ENCODE measurements at places on chromosomes 13 and 19. TPM values are rescaled to one million over a fixed set of nuclear protein-coding genes. Genes with fewer than 3 reads are reported as not detected.

The CCL25 gene
- total RNA-seq: 1.2 TPM

The PLD3 gene
- total RNA-seq: 289 TPM

GRCh38 chr19:2653710-2654707, 48.5 kb downstream of the GNG7 start:
- DNase-seq: peak; percentile 56

DNA sequence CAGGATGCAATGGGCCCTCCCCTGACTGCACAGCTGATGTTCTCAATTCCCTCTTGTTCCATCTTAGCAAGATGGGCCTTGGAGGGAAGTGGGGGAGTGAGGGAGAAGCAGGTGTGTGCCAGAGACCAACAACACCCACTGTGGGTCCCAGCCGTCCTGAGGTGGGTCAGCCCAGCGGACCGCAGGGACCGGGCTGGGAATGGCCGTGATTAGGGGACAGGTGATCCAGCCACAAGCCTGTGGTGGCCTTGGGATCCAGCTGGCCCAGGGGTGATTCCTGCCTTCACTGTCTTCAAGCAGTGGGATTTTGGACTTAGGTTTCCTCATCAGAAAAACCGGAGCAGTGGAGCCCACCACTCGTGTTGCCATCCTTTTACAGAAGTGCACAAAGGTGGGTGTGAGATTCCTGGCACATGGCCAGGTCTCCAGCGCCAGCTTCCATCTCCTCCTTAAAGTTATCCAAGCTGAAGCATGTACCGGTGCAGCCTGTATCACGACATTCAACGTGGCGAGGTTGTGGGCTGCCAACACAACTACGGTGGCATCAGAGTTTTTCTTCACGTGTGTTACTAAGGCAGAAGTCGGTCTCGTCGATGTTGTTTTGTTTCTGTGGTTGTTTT, 9.0 kb upstream of the ATP11A start:
- no peak for DNase-seq

GRCh38 chr13:72849571-72849970, 67.6 kb downstream of the PIBF1 start:
- DNase-seq: no peak

DNA sequence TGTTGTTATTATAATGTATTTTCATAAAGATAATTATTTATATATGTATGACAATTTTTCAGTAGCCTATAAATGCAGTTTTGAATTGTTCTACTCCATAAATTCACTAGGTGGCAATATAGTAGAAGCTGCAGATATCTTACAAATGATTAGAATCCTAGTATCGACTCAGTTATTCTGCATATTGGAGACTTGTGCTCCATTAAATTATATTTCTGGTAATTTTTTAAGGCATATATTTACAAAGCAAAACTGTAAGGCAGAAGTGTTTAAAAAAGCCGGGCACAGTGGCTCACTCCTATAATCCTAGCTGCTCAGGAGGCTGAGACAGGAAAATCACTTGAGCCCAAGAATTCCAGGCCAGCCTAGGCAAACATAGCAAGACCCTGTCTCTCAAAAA, 58.7 kb downstream of the DPY19L3 start:
- DNase-seq: no peak

GRCh38 chr13:42707048-42707447, 74.3 kb upstream of the FAM216B start:
- DNase-seq: no peak

The IZUMO2 gene
- not detected for total RNA-seq

GRCh38 chr19:16117594-16118033, 5.9 kb downstream of the RAB8A start:
- no peak for DNase-seq

DNA sequence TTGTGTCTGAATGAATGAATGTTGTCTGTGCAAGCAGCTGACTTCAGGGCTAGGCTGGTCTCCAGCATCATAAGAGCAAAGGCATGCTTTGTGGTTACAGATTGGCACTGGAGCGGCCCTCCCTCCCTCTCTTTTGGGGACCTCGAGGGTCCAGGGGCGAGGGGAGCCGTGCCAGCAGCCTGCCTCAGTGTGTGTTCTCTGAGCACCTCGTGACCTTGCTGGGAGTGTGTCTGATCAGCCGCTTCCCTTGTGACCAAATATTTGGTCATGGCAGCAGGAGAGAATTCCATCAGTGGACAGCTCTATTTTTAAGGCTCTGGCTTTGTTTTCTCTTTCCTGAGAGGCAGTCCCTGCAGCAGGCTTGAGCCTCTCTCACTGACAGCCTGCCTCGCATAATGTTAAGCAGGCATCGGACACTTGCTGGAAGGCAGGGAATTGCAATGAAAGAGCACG, 329.7 kb downstream of the UQCRFS1 start:
- peak; percentile 41 for DNase-seq

DNA sequence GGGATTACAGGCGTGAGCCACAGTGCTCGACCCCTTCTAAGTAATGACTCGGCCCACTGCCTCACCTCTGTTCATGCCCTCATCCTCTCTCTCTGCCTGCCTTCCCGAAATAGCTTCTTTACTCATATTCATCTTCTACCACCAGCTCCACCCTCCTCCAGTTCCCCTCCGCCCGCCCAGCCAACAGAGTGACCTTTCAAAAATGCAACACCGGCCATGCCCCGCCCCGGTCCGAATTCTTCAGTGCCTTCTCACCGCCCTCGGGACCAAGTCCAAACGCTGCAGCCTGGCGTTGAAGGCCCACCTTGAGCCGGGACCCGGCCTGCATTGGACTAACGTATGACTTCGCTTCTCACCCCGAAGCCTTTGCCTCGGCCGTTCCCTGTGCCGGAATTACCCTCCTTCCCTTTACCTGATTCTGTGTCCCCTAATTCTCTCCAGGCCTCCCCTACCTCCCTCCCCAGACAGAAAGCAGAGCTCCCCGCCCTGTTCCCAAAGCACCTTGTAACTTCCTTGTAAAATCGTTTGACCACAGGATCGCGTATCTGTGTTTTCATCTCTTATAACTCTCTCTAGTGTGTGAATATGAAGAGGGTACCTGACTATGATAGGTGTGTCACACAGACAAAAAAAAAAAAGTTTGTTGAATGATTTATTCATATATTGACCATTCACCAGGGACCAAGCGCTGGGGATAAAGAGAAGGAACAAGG, 8.1 kb upstream of the MUC16 start:
- DNase-seq: no peak

GRCh38 chr19:10625003-10625761, at the start of gene SLC44A2:
SLC44A2 (plus strand) TSS chr19:10625553; CDS start chr19:10625634, 81 bp downstream.
- DNase-seq: peak; percentile 94

The ZNF433 gene
- total RNA-seq: 8.2 TPM

DNA sequence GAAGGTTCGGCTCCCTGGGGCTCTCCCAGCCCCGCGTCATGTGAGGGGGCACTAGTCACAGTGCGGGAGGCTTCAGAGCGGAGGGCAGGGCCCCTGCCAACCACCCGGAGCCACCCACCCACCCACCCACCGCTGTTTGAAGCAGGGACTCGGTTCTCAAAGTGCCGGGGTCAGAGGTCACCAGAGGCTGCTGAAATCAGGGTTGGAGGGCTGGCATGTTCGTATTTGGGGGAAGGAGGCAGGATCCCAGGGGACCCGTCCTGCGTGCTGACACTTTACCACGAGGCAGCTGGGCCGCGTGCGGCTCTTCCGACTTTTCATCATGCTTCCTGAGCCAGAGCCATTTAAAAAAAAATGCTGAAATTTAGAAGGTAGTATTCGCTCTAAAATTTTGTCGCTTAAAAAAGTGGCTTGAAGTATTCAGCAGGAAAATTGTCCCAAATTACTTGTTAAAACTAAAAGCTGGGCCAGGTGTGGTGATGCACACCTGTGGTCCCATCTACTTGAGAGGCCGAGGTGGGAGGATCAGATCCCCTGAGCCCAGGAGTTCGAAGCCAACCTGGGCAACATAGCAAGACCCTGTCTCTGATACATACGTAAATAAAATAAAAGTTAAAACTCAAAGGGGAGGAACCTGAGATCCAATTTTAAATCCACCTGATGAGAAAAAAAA, 21.2 kb downstream of the ATP11A start:
- no peak for DNase-seq

The PDX1 gene
- not detected for total RNA-seq

- DNase-seq: peak; percentile 95
Observed at GRCh38 chr19:10352764-10353671, 13.6 kb upstream of the ICAM3 start.

- no peak for DNase-seq
Observed at GRCh38 chr13:30376426-30377311, 45.6 kb upstream of the UBE2L5 start.

DNA sequence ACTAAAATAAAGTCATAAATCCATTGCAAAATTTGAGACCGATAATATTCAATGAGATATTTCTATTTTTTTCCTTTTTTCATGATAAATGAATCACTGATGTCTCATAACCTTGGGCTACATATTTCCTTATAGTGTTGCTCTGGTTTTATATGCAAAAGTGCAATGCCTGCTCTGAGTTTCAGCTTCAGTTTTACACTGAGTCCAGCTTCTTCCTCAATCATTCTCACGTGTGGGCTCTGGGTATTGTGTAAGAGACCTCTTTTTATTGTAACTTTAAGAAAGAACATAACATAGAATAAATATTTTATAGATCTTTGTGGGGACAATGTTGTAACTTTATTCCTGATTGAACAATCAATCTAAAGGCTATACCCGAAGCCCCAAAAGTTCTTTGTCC, 280.2 kb upstream of the EDNRB start:
- DNase-seq: no peak

DNA sequence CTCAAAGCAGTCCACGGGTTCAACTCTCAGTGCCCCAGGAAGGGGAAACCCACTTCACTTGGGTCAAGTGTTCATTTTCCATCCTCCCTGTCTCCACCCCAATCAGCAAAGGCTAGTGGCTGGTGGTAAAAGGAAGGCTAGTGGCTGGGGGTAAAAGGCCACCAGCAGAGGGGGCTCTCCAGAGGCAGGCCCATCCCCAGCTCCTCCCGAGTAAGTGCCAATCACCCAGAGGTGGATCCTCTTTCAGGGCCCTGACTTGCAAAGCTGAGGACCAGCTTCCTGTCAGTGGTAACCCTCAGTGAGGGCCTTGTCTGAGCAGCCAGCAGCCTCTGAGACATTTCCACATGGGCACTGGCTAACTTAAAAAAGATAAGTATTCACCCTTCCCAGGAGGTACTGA, 22.0 kb upstream of the TPT1 start:
- peak; percentile 24 for DNase-seq

DNA sequence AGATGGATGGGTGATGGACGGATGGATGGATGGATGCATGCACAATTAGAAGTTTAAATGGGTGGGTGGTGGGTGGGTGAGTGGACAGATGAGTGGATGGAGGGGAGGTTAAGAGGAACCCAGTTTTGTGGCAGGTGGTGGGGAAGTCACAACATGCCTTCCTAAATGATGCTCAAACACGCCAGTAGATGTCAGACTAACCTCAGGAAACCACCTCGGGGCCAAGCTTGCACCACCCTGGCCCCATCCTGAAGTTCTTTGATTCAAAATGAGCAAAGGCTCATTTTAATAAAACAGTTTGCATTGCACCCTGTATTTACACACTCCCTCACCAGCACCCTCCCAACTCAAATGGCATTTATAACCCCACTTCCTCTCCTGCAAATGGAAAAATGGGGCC, 91.4 kb upstream of the CACNA1A start:
- peak; percentile 79 for DNase-seq

DNA sequence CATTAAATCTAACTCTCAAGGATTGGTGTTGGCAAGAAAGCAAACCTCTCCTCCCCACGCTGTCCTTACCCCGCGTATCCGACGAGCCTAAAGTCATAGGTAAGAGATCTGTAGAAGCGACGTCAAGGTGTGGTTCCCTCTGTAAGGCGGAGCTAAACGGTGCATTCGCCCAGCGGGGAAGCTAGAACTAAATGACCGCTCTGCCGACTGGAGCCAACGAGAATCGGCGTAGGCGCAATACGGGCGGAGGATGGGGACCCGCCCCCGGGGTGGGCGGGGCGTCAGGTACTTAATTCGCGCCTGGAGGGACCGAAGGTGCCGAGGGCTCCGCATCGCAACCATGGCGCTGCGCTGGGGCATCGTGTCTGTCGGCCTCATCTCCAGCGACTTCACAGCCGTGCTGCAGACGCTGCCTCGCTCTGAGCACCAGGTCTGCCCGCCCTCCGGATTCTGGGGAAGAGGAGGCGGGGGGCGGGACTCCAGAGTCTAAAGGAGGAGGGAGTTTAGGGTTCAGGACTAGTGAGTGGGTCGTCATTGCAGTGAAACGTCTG, at the start of gene DHDH:
DHDH (plus strand) TSS at position 318 of the 551 bp plus-strand sequence; CDS start at position 341, 23 bp downstream.
- peak; percentile 97 for DNase-seq

DNA sequence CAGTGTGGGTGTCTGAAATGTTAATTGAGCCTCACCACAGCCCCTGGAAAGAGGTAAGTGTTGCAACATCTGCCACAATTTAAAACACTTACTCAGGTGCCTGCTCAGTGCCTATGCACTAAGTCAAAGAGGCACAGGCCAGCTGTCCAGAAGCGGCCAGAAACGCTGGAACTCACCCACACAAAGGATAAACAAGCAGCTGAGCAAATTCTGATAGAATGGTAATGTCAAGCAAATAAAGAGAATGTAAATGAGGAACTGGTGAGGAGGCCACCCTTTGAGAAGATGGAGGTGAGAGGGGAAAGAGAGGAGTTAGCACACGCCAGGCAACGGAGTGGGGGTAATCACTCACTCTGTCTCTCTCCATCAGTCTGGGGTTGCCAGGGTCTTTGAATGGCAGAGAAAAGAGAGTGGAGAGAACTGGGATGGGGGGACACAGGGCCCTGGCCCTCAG, 67.7 kb upstream of the SERP2 start:
- peak; percentile 34 for DNase-seq

DNA sequence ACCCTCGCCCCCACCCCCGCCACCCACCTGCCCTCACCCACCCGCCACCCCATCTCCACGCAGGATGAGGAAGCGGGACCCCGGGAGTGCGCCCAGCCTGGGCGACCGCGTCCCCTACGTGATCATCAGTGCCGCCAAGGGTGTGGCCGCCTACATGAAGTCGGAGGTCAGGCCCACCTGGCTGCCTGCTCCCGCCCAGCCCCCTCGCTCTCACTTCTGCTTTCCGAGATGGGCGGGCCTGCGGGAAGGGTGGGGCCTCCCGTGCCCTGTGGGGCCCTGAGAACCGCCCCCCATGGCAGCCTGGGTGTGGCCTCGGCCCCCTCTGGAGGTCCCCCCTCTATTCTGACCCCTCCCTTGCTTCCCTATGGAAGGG, 3.1 kb upstream of the SPIB start:
- DNase-seq: no peak

- DNase-seq: no peak
Observed at GRCh38 chr13:40432018-40432978, 234.1 kb downstream of the FOXO1 start.

DNA sequence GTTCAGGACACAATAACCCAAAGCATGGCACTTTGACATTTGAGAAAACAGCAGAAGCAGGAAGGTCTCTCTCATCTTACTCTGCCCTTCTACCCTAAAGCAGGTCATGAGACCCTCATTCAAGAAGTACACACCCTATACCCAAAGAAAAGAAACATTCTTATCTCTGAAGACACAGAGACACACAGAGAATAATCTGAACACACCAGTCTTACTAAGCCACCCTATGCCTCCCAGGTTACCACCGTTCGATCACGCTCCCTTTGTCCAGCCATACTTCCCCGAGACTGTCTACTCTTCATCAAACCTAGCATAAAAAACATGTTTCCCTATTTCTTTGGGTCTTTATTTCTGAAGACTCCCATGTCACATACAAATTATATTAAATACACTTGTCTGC, 66.5 kb upstream of the ANKRD10 start:
- no peak for DNase-seq

The ATXN8OS gene
- not detected for total RNA-seq

- no peak for DNase-seq
Observed at GRCh38 chr19:49687566-49688316, 1.7 kb upstream of the ADM5 start.

The ZNF554 gene
- 10.1 TPM for total RNA-seq

Measured in neural progenitor cell (in vitro differentiated cells).